H1 (cell line): ENCODE measurements at places on chromosomes 3 and 15. TPM values are rescaled to one million over a fixed set of nuclear protein-coding genes. Genes with fewer than 3 reads are reported as not detected.

Gene C3orf80
- 1.1 TPM in 2 replicates for total RNA-seq

Gene SAMD7
- total RNA-seq = not detected in 2 replicates

DNA sequence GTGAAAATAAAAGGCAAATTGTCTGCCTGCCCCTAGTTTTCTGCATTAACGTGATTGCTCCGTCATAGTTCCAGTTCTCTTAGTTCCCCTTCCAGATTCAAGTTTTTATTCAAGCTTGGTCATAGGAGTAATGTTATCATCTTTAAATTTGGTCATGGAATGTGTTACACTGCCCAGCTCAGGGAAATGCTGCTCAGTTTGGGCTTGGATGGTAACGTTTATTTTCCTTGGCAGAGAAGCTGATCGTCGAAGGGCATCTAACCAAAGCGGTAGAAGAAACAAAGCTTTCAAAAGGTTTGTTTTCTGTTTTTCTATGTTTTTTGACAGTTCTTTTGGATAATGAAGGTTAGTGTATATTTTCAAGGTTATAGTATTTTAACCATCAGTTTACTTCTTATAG is 118.4 kb upstream of the FLNB start:
- no peaks in the 10 kb centered on the region for H3K27me3 ChIP-seq
- no peak for DNase-seq
- H3K4me3 ChIP-seq = no peak overlapping the region
- H3K27ac ChIP-seq = no peak overlapping the region
- H3K36me3 ChIP-seq = no peaks in the 10 kb centered on the region; the same call in 1 of the 2 replicates
- H3K4me1 ChIP-seq = no peaks in the 10 kb centered on the region

DNA sequence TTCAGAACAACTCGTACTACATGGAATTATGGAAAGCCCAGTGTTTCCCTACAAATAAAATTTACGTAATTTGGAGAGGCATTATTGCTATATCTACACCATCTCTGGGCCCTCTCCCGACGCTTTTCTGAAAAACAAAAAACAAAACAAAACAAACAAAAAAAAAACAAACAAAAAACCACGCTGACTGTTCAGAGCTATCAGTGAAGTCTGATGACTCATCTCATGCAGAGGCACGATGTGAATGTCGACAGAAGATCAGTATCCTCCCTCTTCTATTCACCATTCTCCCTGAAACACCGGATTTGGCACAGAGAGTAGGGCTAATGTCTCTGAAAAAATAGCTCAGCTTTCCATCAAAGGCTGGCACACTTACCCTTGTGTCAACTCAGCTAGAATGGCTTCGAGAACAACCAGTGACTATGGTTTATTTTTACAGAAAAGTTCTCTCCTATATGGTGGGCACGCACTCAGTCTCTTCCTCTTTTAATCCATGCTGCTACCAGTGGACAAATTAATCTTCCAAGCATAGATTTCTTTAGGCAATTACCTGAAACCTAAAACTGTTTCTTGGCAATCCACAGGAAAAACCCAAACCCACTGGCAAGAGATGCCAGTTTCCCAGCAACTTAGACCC is 1.5 kb downstream of the CRBN start:
- peak overlapping the region; percentile 83 for H3K4me3 ChIP-seq
- H3K4me1 ChIP-seq = peaks cover 2% of the 10 kb centered on the region; the same call in 1 of the 2 replicates
- H3K27me3 ChIP-seq = no peaks in the 10 kb centered on the region
- no peak for DNase-seq

DNA sequence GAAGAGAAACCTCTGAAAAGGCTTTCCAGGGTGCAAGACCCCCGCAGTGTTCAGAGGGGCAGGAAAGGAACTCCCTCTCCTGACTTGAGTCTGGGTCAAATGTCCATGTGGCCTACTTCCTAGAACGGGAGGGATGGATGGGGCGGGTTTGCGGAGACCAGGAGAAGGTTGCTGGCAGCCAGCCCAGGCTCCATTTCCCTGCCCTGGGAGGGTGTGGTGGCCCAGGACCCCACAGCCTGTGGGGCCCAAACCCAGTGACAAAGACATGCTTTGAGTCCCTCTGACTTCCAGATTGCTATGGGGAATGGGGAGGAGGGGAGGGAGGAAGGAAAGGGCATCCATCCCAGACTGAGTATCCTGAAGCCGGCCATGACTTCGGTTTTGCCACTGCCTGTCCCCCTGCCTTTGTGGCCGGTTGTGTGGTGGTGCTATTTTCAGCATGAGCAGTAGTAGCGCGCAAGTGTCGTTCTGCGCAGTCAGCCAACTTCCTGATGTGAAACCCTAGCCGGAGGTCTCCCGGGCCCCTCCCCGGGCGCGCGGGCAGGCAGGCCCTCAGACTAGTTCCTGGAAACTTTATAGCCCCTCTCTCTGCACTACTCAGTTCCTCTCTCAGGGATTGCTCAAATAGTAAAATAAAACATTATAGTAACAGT is 24.4 kb downstream of the MAGEF1 start:
- H3K4me3 ChIP-seq = no peak overlapping the region
- H3K27me3 ChIP-seq = peaks cover 3% of the 10 kb centered on the region; the same call in 1 of the 2 replicates
- H3K27ac ChIP-seq = no peak overlapping the region

- H3K4me3 ChIP-seq = no peak overlapping the region
- no peak overlapping the region for H3K27ac ChIP-seq
- no peaks in the 10 kb centered on the region for H3K36me3 ChIP-seq
- peaks cover 5% of the 10 kb centered on the region for H3K27me3 ChIP-seq
These were observed 9.9 kb downstream of the KY start for GRCh38 chr3:134640872-134641470.

- H3K27ac ChIP-seq = no peak overlapping the region
- DNase-seq = no peak
- H3K4me3 ChIP-seq = no peak overlapping the region
These were observed 48.7 kb upstream of the HACD2 start for GRCh38 chr3:123633530-123633929.

- no peaks in the 10 kb centered on the region for H3K4me1 ChIP-seq
- no peaks in the 10 kb centered on the region for H3K27me3 ChIP-seq
- H3K27ac ChIP-seq = no peak overlapping the region
- H3K4me3 ChIP-seq = no peak overlapping the region
- DNase-seq = no peak
These were observed 396.5 kb upstream of the GBE1 start for GRCh38 chr3:82157952-82158351.
